ENCODE measurements at places on chromosomes 6 and 20.

GRCh38 chr6:144215402-144215931 is 65.2 kb downstream of the STX11 start:
- peak; percentile 31 for DNase-seq

GRCh38 chr6:54320871-54321270 is 12.6 kb downstream of the TINAG start:
- DNase-seq, result no peak

DNA sequence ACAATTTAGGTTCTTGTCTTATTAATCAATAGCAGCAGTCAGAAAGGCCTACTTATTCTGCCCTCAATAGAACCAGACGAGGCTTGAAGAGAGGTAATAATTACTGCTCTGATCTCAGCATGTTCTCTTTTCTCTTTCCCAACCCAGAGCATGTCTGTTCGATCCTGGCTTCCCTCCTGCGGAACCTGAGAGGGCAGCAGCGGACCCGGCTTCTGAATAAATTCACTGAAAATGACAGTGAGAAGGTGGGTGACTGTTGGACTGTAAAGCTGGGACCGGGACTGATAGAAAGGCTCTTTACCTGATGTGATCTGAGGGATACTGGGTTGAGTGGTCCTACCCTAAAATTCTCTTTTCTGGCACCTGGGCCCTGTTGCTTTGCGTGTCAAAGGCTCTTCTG is 63.0 kb upstream of the VSTM2L start:
- no peak for DNase-seq

- DNase-seq, result no peak
These were observed 46.3 kb downstream of the FAM83B start for GRCh38 chr6:54892831-54893230.

DNA sequence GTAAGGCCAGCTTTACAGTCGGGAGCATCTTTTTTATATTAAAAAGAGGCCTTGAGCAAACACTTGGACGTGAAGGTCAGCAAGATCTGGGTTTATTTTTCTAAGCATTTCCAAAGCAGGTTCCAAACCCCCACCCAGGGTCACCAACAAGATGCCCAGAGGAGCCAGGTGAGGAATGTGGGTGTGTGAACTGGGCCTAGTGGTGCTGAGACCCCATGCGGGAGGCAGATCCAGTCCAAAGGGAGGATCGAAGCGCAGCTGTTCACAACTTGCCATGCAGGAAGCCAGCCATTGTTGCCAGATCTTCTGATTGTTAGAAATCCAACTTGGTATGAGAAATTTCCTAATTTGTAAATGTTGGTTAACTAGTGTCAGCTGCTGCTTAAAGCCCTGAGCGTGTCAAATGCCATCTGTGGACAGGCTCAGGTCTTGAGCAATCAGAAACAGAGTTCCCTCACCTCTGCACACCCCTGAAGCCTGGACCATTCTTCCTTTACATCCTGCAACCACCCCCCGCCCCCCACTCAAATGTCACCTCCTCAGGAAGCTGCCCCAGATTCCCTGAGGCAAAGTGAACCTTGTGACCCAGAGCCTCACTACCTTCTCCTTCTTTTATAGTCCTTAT is 46.5 kb downstream of the NFATC2 start:
- DNase-seq, result no peak

GRCh38 chr6:45955597-45955996 is 60.1 kb downstream of the CLIC5 start:
- no peak for DNase-seq

- no peak for DNase-seq
These were observed 221.0 kb upstream of the PDE10A start for GRCh38 chr6:165883851-165884640.

GRCh38 chr6:150654608-150655007 is 54.9 kb downstream of the PLEKHG1 start:
- no peak for DNase-seq

GRCh38 chr6:3291346-3291745 is 32.6 kb downstream of the PSMG4 start:
- no peak for DNase-seq

DNA sequence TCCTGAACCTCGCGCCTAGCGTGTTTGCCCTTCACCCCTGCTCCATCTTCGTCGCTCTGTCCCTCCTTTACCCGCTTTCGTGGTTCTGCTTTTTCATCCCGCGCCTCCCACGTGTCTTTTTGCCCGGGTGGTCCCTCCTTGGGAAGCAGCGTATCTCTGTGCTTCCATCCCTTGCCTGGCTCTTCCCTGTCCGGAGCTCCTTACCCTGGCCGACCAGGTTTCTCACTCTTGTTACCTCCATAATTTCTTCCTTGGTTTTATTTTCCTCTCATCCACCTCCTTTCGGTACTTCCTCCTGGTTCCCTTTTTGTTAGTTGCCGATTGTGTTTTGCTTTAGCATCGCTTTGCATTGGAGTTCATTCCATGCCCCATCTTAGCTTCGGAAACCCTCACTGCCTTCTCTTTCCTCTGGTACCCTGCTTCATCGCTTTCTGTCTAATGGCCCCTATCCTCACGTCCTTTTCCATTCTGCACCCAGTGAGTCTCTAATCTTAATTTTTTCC is 735 bp downstream of the FAM135A start:
- DNase-seq, result peak; percentile 41

GRCh38 chr6:43817192-43817591 is 47.2 kb downstream of the VEGFA start:
- DNase-seq, result peak; percentile 42

DNA sequence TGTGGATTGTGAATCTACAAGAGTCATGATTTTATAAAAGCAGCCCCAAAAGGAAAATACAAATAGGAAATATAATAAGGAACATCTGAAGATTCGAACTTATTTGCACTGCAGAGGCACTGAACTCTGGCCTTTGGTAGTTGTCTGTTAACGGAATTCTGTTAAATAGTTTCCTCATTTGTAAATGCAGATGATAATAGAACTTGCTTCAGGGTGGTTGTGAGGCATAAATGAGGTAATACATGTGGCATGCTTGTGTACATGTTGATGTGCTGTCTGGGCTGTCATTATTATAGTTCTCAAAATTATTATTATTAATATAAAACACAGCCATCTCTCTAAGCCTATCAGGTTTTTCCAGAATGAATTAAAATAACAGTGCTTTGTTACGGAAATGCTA is 302.0 kb downstream of the NRN1 start:
- no peak for DNase-seq

DNA sequence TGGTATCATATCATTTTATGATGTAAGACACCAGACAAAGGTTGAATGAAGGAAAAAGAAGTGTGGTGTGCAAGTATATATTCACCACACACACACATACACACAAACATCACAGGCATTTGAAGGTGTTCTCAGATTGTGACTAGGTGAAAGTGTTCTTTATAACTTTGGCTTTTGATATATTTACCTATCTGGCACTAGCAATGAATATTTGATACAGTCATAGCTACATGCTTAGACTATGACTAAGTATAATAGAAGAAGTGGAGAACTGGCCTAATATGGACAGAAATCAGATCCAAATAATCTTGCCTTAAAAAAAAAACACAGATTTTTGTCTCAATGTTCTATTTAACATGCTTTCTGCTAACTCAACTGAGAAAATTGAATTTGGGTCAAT is 809.9 kb downstream of the KIF16B start:
- no peak for DNase-seq

- DNase-seq, result no peak
These were observed 124.7 kb downstream of the TMEM242 start for GRCh38 chr6:157198425-157199279.

- no peak for DNase-seq
These were observed 49.3 kb downstream of the EZR start for GRCh38 chr6:158769771-158770432.

DNA sequence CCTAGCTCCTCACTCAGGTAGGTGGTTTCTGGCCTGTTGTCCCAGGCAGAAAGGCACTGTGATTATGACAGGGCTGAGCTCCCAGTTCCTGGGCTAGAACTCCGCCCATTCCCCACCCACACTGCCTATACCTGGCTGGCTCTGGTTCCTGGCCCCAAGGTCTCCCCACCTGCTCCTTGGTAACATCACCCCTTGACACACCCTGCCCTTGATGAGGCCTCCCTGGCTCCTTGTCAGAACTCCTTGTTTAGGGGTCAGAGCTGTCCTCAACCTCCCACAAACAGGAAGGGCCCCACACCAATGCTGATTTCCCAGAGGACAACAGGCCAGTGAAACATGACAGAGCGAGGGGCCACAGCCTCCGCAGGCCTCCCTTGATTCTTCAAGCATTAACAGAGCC is 15.5 kb upstream of the MYMX start:
- DNase-seq, result no peak

DNA sequence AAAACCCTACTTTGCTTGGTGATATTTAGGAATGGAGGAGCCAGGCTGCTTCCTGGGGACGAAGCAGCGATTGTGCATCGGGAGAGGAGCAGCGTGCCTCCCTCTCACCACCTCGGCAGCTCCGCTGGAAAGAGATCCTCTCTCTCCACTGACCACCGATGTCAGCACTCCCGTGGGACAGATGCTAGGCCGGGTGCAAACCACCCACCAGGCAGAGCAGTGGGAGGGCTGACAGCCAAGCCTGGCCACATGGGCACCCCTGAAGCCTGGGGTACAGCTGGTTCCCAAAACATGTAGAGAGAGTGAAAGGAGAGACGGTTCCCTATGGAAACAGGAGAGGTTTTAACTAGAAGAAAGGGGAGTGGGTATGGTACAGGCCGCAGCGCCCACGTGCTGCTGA is 220.0 kb downstream of the ANKRD60 start:
- no peak for DNase-seq

GRCh38 chr6:109224107-109224875 is 129.0 kb downstream of the CEP57L1 start:
- DNase-seq, result no peak

- DNase-seq, result peak; percentile 16
These were observed 30.3 kb upstream of the SHLD1 start for GRCh38 chr20:5719861-5720403.

GRCh38 chr6:156683821-156684220 is 93.4 kb upstream of the ARID1B start:
- no peak for DNase-seq

Measured in activated CD4-positive, alpha-beta memory T cell treated with anti-CD3 and anti-CD28 coated beads for 36 hours (primary cell).